SK-MEL-5 (cell line): ENCODE measurements at places on chromosomes 5 and 9. TPM values are rescaled to one million over a fixed set of nuclear protein-coding genes. Genes with fewer than 3 reads are reported as not detected.

CCDC192 gene
- total RNA-seq = not detected in 2 replicates

DYNC2I2 gene
- total RNA-seq = 49.5 and 52.1 TPM in 2 replicates

PLAC8L1 gene
- not detected in 2 replicates for total RNA-seq

DRD1 gene
- total RNA-seq = not detected in 2 replicates

MAN2A1 gene
- 14.7 and 15.1 TPM in 2 replicates for total RNA-seq

HTR4 gene
- total RNA-seq = not detected in 2 replicates
